ENCODE measurements at places on chromosomes 16 and 17.

DNA sequence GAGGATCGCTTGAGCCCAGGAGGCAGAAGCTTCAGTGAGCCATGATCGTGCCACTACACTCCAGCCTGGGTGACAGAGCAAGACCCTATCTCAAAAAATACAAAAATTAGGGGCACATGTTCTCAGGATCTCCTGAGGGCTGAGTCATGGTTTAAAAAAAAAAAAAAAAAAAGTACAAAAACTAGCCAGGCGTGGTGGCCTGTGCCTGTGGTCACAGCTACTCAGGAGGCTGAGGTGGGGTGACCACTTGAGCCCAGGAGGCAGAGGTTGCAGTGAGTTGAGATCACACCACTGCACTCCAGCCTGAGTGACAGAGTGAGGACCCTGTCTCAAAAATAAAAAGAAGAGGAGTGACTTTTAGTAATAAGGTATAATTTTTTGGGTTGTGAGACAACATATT is 16.9 kb downstream of the BLMH start:
- no peak for DNase-seq

DNA sequence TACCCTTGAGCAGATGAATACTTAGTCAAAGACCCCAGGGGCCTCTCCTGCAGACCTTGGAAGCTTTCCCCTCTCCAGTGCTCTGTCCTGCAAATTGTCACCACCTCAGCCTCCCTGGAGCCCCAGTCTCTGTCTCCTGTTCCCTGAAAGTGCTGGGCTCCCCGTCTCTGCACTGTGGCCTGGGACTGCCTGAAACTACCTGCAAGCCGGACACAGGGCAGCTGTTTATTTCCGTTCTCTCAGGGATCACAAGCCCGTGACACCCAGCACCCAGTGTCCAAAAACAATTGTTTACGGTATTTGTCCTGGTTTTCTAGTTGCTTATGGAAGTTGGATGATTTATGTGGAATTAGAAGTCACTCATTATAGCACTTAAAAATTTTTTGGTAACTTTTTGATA is 81.6 kb upstream of the CHMP6 start:
- no peak for DNase-seq

DNA sequence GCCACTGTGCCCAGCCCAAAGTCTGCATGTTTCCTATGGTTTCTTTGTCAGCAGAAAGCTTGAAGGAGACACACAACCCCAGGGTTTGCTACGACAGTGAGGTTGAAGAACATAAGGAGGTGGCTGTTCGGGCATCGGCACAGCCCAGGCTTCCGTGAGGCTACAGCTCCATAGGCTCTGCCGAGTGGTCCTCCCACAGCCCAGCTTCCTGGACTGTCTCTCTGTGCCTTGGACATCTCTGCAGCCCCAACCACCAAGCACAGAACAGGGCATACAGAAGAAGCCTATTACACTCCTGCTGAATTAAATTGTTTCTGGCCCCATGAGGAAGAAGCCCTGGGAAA is 3.2 kb upstream of the HAP1 start:
- no peak for DNase-seq

DNA sequence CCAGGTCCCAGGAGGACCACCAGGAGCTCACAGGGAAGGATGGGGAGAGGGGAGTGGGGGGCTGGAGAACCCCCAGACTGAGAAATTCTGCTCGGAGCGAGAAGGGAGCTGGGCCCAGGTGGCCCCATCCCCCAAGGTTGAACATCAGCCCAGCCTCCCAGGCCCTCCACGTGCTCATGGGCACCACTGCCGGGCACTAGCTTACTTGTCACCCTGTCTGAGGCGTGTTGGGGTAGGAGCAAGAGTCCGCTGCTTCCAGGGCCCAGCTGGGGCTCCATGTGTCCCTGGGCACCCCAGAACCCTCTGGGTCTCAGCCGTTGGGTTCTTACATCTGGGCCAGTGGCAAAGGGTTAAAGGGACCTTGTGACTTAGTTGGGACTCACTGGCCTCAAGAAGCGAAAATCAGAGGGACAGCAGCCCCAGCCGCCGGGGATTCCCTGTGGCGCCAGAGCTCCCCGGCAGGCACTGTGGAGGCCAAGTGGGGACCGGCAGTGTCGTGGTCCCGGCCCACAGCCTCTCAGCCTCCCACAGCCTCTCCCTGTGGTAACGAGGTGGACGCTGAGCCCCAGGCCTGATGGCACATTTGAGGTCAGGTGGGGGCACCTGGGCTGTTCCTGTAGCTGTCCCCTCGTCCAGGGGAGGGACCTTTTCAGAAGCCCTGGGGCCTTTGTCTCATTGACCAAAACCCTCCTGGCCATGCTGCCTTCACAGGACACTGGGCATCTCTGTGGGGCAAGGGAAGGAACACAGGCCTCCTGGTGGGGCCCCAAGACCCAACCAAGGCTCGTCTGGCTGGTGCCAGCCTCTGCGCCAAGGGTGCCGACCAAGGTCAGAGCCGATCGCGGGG is 33.7 kb upstream of the CDH15 start:
- no peak for DNase-seq

- no peak for DNase-seq
These were observed 39.8 kb upstream of the IRF8 start for GRCh38 chr16:85858984-85859817.

- DNase-seq, result peak; percentile 20
These were observed 1.0 kb downstream of the MSI2 start for GRCh38 chr17:57257195-57257894.

DNA sequence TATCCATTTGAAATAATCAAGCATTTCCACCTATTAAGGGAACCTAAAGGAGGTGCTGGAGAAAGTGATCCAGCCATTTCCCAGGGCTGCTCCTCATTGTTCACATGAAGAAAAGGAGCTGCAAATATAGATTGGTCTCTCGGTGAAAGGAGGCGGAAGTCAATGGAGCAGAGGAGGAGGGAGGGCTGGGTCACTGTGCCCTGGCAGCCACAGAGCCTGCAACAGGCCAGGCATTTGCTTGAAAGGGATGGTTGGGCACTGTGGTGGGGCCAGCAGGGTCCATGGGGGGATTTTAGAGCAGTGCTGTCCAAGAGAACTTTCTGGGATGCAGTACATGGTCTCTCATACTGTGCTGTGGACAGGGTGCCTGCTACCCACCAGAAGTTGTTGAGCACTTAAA is 173.2 kb downstream of the CYLD start:
- DNase-seq, result no peak

GRCh38 chr17:81287152-81287551 is 8.0 kb downstream of the SLC38A10 start:
- no peak for DNase-seq

DNA sequence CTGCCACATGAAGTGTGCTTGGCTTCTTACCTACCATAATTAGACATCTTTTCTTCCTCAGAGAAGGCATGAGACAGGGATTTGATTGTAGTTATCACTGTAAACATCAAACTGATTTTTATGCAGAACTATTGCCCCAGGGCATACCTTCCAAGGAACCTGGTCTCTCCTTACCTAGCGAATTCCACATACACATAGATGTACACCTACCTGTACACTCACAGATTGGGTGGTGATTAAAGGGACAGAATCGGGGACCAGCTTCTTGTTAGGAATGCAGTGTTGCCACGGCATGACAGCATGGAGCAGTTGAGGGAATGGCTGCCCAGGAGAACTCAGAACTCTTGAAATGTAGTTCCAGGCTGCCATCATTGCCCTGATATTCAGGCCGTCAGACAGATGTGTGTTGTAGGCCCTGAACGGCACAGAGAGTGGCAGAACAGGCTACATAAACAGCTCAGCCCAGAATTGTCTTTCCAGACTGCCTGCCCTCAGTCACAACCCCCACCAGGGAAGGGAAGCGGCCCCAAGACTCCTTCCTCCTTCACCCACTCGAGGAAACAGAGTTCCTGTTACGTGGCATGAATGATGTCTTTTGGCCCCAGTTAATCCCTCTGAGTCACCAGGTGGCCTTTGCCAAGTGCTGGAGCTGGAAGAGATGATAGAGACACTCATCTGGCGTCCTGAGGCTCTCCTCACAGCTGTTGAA is 17.8 kb upstream of the NAGLU start:
- peak; percentile 87 for DNase-seq

- DNase-seq, result no peak
These were observed 16.2 kb upstream of the MRC2 start for GRCh38 chr17:62611292-62611691.

DNA sequence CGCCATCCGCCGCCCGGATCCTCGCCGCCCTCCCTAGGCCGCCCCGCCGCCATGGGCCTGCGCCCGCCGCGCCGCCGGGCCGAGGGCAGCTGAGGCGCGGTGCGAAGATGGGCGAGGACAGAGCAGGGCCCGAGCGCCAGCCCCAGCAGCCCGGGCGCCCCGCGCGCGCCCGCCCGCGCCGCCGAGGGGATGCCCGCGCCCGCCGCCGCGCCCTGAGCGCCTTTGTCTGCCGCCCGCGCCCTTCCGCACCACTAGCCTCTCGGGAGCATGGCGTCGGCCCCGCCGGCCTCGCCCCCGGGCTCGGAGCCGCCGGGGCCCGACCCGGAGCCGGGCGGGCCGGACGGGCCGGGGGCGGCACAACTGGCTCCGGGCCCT is 278 bp downstream of the RAB11FIP3 start:
- no peak for DNase-seq

GRCh38 chr16:56684926-56685590 is 2.8 kb downstream of the MT1X start:
- DNase-seq, result no peak

- DNase-seq, result no peak
These were observed 11.5 kb downstream of the CLUH start for GRCh38 chr17:2700030-2700490.

DNA sequence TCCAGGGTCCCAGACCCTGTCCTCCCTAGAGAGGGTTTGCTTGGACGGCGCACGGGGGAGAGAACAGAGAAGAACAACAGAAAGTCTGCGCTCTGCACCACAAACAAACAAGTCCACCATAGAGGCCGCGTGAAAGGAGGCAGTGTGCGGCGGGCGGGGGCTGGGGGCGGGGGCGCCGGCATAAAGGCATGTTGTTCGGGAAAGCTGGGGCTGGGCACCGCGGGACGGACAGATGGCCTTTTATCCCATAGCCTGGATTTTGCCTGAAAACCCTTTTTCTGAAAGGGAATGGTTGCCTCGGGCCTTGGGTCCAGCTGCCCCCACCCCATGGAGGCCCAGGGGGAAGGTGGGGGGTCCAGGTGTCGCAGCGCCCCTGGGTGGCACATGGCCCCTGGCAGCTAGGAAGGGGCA is 26.0 kb downstream of the FA2H start:
- no peak for DNase-seq

- no peak for DNase-seq
These were observed 53.6 kb upstream of the ADORA2B start for GRCh38 chr17:15891318-15891717.

GRCh38 chr16:60302261-60302660 is 1568.1 kb upstream of the GOT2 start:
- no peak for DNase-seq

GRCh38 chr17:81100668-81101067 is 64.6 kb upstream of the PVALEF start:
- no peak for DNase-seq

- no peak for DNase-seq
These were observed 53.0 kb downstream of the RPA1 start for GRCh38 chr17:1882836-1883235.

DNA sequence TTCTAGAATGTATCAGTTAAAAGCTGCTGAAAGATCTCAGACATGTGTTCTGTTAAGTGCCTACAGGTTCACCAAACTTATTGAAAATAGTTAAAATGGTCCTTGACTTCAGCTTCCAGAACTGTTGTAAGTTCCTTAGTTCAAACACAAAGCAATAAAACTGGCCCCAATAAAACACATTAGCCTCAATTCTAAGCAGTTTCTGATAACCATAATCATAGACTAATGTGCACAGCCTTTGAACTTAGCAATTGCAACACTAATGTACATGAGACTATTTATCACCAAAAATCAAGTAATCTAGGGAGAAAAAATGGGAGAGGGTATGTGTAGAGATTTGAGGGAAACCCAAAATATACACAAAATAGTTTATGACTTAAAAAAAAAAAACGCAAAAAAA is 15.4 kb downstream of the PIGL start:
- no peak for DNase-seq

DNA sequence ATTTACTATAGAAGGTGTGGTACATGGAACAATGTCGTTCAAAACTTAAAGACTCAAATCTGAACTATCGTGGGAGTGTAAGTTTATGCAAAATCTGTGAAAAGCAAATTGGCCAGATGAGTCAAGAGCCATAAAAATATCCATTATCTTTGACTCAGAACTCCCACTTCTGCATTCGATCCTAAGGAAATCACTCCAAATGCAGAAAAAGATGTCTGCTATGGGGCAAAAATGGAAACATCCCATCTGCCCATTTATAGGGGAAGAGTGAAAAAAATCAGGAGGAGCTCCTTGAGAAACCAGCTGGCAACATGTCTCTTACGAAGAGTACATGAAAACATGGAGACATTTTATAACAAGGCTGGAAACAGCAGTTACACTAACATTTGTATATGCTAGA is 43.6 kb upstream of the CCDC182 start:
- no peak for DNase-seq

DNA sequence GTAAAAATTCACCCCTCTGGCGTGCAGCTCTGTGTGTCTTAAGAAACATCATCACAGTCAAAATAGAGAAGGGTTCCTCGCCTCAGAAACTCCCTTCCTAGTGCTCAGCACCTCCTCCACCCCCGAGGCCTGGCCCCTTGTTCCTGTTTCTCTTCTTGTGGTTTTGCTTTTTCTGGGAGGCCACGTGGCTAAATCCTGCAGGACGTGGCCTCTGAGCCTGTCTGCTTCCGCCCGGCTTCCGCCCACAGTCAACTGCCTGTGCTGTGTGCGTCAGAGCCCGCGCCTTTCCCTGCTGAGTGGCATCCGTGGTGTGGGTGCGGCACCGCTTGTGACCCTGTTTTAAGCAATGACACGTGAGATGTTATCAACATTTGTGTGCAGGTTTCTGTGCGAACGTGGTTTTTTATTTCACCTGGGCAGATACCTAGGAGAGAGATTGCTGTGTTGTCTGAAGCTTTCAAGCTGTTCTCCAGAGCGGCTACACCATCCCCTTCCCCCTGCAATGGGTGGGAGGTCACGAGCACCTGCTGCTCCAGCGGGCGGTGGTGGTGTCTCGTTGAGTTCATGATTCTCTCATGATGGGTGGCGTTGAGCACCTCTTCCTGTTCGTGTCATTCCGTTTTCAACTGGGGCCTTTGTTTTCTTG is 21.7 kb downstream of the ACSF3 start:
- peak; percentile 85 for DNase-seq

- no peak for DNase-seq
These were observed 363.8 kb downstream of the PMP22 start for GRCh38 chr17:14901376-14901775.

GRCh38 chr16:84916178-84916577 is 95.2 kb downstream of the ZDHHC7 start:
- no peak for DNase-seq

GRCh38 chr16:28823873-28824716 is 1.3 kb downstream of the ATXN2L start:
- DNase-seq, result peak; percentile 97
